Right renal cortex interstitium (tissue), 3 donors: ENCODE measurements at places on chromosomes 4 and X. TPM values are rescaled to one million over a fixed set of nuclear protein-coding genes. Genes with fewer than 3 reads are reported as not detected.

DNA sequence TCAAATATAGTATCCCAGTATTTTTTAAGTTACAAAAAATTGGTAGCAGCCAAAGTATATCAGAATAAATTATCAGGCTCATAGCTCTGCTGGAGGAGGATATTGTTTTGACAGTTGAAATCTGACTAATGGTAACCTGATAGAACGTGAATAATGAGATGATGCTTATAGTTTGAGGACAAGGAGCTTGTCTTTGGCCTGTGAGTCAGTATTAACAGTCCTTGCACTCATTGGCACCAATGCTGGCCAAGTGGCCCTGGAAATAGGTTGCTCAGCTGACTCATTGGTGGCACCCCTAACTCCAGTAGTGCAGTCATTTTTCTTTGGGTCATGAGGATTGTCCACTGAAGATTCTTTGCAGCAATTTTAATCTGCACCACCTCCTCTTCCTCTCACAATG lies 203.3 kb upstream of the JADE1 start:
- no peak for DNase-seq

- no peak for DNase-seq
Measured at GRCh38 chr4:81574991-81575390, 103.3 kb upstream of the RASGEF1B start.

GRCh38 chr4:38605181-38605752 lies 58.7 kb upstream of the KLF3 start:
- DNase-seq: no peak

GRCh38 chrX:14529290-14529989 lies at the start of gene GLRA2:
GLRA2 (plus strand) TSS chrX:14529536; CDS start chrX:14530058, 522 bp downstream.
- DNase-seq: peak; percentile 41

Gene PGM2
- polyA plus RNA-seq: 38.4 TPM

GRCh38 chrX:13287816-13288215 lies 32.0 kb downstream of the ATXN3L start:
- no peak for DNase-seq

DNA sequence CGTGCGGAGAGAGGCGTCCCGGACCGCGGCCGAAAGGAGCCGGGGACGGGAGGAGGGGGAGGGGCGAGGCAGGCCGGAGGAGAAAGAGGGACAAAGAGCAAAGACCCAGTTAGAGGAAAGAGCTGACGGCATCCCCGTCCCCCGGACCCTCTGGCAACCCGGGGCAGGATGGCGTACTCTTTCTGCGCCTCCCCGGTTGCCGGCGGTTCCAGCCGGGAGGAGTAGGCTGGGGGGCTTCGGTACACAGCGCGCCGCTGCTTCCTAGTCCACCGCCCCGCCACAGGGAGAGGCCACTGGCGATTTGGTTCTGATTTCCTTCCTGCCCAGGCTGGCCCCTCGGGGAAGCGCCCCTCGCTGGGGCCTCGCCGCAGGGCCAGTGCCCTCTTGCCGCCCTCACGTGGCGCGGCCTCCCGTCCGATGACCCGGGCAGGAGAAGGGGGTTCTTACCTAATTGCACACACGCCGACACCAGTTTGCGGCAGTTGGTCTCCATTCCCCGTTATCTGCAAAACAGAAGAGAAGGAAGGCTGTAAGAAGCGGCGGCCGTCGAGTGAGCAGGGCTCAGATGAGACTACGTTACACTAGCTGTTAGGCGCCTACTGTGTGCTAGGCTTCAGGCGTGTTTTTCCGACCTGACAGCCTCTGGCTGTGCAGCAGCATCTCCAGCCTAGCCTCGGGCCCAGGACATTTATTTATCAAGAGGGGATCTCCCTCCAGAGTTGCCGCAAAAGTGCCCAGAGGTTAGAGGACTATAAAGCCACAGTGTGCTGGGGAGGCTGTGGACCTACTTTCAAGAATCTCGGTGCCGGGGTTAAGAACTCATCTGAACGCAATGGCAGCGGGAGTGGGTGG lies 9.9 kb upstream of the PITX2 start:
- DNase-seq: no peak

DNA sequence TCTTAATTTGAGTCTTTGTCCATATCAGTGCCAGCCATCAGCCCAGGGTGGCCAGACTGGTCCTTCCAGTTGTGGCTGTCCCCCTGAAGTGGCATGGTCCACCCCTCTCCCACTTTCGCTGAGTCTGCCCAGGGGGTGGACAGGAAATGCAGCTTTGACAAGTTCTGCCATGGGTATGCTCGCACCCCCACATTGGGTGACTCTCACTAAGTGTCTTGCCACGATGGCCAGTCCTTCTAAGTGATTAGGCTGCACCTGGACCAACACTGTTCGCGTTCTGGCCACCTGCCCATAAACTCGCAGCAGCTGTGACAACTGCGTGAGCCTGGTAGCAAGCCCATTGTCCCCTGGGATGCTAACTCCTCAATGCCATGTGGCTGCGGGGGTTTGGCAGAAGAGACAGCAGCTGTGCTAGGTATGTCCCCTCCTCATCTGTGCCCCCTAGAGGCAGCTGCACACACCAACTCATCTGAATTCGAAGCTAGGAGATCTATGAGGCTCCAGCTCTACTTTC lies 10.0 kb upstream of the LNX1 start:
- DNase-seq: no peak
